Gastrocnemius medialis (tissue), 4 donors: ENCODE measurements at places on chromosomes 3 and 15.

DNA sequence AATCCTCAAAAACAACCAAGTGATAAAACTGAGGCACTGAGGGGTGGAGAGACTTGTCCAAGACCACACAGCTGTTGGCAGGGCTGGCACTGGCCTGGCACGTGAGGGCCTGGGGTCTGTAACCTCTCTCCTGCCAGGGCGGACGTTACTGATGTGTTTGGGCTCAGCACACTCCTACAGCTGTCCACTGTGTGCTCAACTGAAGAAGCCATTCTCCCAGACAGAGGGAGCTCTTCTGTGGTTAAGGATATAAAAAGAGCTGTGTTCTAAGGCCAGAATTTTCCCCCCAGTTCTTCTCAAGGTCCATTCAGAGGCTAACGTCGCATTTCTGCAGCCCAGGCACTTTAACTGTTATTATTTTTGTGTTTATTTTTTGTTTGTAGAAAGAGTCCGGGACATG, 429.0 kb upstream of the ATP11B start:
- DNase-seq = no peak

DNA sequence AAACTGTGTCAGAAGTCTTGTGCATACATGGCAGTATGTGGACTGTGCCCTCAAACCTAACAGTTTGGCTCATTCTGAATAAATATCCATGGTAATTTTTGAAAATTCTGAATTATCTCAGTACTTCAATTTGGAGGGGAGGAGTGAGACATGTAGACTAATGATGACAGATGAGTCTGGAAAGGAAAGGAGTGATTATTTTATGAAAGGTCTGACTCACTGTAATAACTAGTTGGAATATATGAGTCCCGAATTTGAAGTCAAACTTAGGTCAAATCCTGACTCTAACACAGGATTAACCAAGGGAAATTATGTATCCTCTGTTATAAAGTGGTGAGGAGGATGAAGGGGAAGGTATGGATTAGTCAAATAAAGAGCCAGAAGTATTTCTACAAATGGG, 38.6 kb downstream of the SUCNR1 start:
- DNase-seq = no peak

GRCh38 chr3:46719044-46719565, 1.4 kb upstream of the PRSS50 start:
- DNase-seq = no peak

GRCh38 chr3:161549261-161549660, 52.7 kb downstream of the OTOL1 start:
- no peak for DNase-seq

- DNase-seq = no peak
Measured at GRCh38 chr15:75584121-75584520, 5.0 kb upstream of the PTPN9 start.

DNA sequence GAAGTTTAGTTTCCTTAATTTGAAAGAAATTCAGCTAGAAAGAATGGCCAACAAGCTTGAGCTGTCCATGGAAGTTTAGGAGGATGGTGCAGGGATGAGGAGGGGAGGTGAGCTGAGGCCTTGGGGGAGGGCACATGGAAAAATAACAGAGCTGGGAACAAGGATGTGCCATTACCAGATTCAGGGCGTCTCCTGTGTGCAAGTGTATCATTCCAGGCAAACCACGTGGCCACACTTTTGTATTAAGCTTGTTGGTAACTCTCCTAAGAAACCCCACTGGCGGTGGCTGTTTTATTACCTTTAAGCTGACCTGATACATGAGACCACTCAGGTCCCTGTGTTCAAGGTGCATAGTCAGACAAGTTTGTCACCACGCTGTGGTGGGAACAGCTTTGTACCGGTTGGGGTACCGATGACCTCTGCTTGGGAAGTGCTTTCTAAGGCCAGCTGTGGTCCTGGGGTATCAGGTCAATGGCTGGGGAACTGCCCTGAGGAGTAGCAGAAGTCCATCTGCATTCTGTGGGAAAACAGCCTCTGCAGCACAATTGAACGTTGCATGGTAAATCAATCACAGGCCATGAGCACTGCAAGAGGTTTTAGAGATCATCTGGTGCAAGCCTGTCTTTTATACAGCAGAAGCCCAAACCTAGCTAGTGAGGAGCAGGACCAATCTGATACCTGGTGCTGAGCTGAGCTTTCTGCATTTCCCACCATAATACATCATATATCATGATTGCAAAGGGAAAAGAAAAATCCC, 235.5 kb downstream of the THSD4 start:
- no peak for DNase-seq

- DNase-seq = no peak
Measured at GRCh38 chr3:11612515-11613188, 31.1 kb downstream of the VGLL4 start.

DNA sequence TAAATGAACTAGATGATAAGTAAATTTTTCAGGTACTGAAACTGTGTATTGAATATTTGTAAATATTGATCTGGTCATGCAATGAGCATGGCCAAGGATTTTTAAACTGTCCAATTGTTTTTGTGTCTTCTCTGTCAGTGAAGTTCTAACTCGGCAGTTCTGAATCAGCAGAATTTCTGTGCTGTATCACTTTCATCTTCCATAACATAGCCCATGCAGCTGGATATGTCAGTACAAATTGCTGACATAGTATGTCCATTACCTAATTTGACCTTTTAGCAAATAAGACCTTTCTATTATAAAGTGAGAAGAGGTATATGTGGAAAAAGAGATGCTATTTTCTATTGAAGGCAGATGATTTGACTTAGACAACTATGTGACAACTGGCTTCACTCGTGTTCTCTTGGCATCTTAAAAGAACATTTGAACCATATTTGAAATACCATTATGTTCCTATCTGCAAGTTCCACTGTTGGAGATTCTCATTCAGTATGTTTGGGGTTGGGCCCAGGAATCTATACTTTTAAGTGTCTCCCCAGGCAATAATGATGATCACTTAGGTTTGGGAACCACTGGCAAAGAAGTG, 90.4 kb downstream of the CMSS1 start:
- no peak for DNase-seq

- no peak for DNase-seq
Measured at GRCh38 chr15:33960549-33960935, 7.8 kb upstream of the CHRM5 start.
